T-cell (primary cell): ENCODE measurements at places on chromosomes 5 and 9. TPM values are rescaled to one million over a fixed set of nuclear protein-coding genes. Genes with fewer than 3 reads are reported as not detected.
A peak's percentile ranks its signal among the peaks of the same experiment; 100 is the strongest.

The PDGFRB gene
- total RNA-seq = 0.55 TPM

The PCDHAC1 gene
- total RNA-seq = not detected

The NME5 gene
- total RNA-seq = not detected

The ANKRD31 gene
- 0.89 TPM for total RNA-seq

The F2RL1 gene
- 7.6 TPM for total RNA-seq

The SLC25A25 gene
- 21.0 TPM for total RNA-seq

The SLC45A2 gene
- total RNA-seq = not detected

The SLC6A7 gene
- not detected for total RNA-seq

The CNTLN gene
- 1.1 TPM for total RNA-seq

GRCh38 chr5:3320317-3320875 lies 275.2 kb upstream of the IRX1 start:
- no peak for DNase-seq

- DNase-seq = peak; percentile 19
Measured at GRCh38 chr9:111599092-111599954, at the start of gene PTGR1. PTGR1 (minus strand) TSS chr9:111599647; CDS start chr9:111597422, 2,225 bp downstream.

GRCh38 chr9:80554301-80554700 lies 982.5 kb downstream of the TLE4 start:
- DNase-seq = no peak

- no peak for DNase-seq
Measured at GRCh38 chr5:169757016-169757415, 119.9 kb downstream of the DOCK2 start.

GRCh38 chr5:140725799-140726471 lies 25.7 kb downstream of the ZMAT2 start:
- DNase-seq = peak; percentile 42

DNA sequence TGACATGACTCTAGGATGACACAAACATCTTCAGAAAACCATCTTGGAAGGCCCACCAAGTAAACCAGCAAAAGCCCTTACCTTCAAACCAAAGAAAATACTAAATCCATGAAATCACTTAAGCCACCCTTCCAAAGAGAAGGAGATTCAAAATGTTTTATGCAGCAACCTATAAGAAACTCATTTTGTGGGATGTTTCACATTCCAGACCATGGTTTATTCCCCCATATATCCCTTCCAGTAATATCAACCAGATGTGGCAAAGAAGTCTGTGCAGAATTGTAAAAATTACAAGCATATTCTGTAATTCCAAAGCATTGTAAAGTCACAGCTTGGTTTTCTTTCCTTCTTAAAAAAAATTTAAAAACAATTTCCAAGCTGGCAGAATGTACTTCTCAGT lies 117.4 kb downstream of the SLIT3 start:
- no peak for DNase-seq

GRCh38 chr9:114303571-114303970 lies 19.3 kb upstream of the ORM1 start:
- no peak for DNase-seq

- no peak for DNase-seq
Measured at GRCh38 chr9:114172981-114173833, 17.9 kb downstream of the COL27A1 start.

GRCh38 chr5:176844706-176845391 lies 34.5 kb downstream of the UNC5A start:
- no peak for DNase-seq

- DNase-seq = no peak
Measured at GRCh38 chr5:57956636-57957035, 474.0 kb upstream of the ACTBL2 start.

DNA sequence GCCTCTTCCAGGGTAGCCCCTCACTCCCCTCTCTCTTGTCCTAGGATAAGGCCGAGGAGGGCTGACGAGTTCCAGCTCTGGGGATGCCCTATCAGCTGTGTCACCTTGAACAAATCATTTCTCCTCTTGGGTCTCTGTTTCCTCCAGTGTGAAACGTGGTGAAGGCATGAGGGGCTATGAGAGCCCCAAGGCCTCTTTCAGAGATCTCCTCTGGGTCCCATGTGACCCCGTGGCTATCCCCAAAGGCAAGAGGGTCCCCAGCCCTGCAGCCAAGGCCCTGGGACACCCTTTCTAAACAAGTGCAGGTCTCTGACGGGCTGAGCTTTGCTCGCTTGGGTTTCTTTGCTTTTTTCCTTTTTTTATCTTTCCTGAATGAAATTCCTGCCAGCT lies 25.5 kb upstream of the SPTLC1 start:
- DNase-seq = no peak

DNA sequence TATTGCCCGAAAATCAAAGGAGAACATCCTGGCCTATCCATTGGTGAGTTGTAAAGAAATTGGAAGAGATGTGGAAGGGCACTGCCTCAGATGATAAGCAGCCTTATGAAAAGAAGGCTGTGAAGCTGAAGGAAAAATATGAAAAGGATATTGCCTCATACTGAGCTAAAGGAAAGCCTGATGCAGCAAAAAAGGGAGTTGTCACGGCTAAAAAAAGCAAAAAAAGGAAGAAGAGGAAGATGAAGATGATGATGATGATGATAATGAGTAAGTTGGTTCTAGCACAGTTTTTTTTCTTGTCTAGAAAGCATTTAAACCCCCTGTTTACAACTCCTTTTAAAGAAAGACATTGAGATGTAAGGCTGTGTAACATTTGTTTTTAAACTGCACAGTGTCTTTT lies 59.8 kb upstream of the ZBED3 start:
- DNase-seq = no peak
